ENCODE measurements at places on chromosomes 6 and 20. TPM values are rescaled to one million over a fixed set of nuclear protein-coding genes. Genes with fewer than 3 reads are reported as not detected.

The DNPH1 gene
- 373 TPM for polyA plus RNA-seq

The TRIM10 gene
- polyA plus RNA-seq, result 1.5 TPM

DNA sequence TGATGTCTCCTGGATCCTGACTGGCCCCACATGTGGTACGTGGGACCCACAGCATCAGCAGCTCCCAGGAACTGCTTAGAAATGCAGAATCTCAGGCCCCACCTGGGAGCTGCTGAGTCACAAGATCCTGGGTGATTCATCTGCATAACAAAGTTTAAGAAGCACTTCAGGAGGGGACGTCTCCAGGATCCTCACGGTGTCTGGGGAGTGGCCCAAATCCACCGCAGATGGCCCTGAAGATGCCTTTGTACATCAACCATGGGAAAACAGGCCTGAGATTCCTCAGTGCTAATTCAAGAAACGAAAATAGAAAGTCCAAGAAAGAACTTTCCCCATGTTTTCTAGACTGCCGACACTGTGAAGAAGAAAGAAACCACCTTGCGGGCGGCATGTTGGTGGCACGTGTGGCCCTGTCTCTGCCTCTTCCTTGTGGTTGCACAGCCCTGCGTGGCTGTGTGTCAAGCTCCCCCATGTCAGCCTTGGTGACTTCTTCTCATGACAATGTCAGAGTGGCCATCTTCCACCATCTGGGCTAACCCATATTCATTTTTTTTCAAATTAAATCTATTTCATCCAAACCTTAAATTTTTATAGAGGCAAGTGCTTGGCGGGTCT lies 26.1 kb downstream of the RRBP1 start:
- DNase-seq, result no peak

DNA sequence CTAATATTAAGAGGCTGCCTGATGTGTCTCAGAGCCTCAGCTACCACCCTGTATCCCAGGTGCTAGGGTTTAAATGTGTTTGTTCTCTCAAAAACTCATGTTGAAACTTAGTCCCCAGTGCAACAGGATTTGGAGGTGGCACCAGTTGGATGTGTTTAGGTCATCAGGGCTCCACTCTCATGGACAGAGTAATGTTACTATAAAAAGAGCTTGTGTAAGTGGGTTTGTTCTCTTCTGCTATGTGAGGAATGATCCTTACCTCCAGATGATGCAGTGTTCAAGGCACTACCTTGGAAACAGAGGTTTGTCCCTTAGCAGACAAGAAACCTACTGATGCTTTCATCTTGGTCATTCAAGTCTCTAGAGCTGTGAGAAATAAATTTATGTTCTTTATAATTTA lies 164.9 kb upstream of the EPHA7 start:
- no peak for DNase-seq

Data from kidney (tissue), 22 donors.